Inflammatory macrophage (primary cell): ENCODE measurements at places on chromosomes 16 and 17.

GRCh38 chr17:17890773-17891759 is 54.3 kb upstream of the SREBF1 start:
- peak; percentile 70 for DNase-seq

- peak; percentile 56 for DNase-seq
These were observed 6.4 kb downstream of the CD300LB start for GRCh38 chr17:74524653-74525464.

GRCh38 chr16:82824408-82824807 is 197.6 kb downstream of the CDH13 start:
- no peak for DNase-seq

DNA sequence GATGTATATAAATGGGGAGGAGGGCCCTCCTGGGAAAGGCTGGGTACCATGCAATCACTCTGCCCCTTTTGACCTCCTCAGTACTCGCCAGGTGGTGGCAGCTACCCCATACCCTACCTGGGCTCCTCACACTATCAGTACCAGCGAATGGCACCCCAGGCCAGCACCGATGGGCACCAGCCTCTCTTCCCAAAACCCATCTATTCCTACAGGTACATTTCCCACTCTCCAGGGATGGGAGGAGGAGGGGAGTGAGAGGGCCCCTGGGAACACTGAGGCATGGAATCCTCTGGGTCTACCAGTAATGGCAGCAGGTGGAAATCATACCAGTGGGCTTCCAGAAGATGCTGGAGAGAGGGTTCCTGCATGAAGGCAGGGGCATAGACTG is 22.9 kb downstream of the FOXN1 start:
- no peak for DNase-seq

DNA sequence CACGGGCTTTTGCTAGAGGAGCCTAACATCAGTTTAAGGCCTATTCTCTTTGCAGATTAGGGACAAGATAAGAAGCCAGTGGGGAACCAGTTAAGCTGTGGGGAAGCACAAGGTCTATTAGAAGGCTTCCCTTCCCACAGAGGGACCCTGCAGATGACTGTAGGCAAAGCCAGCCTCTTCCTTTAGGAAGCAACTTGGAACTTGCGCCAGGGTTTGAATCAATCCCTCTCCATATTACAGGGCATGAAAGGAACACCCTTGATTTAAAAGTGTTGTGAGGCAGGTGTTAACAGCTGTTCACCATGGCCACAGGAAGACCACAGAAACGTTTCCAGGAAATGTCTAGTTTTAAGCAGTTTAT is 77.3 kb downstream of the RPTOR start:
- no peak for DNase-seq

GRCh38 chr17:40025991-40026815 is 11.0 kb downstream of the CSF3 start:
- DNase-seq: no peak

GRCh38 chr16:84155771-84156170 is 10.7 kb downstream of the DNAAF1 start:
- no peak for DNase-seq

DNA sequence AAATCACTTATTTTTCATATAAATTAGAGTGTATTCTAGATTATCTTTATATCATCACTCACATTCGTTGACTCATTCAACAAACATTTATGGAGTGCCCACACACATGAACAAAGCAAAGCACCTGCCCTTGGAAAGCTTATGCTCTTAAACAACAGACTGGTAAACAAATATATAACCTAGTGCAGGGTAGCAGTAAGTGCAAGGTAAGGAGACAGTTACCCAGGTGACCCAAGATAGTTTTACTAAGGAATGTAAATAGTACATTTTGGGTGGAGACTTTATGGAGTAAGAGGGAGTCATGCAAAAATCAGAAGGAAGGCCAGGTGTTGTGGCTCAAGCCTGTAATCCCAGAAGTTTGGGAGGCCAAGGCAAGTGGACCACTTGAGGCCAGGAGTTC is 40.4 kb upstream of the HELZ start:
- DNase-seq: no peak

DNA sequence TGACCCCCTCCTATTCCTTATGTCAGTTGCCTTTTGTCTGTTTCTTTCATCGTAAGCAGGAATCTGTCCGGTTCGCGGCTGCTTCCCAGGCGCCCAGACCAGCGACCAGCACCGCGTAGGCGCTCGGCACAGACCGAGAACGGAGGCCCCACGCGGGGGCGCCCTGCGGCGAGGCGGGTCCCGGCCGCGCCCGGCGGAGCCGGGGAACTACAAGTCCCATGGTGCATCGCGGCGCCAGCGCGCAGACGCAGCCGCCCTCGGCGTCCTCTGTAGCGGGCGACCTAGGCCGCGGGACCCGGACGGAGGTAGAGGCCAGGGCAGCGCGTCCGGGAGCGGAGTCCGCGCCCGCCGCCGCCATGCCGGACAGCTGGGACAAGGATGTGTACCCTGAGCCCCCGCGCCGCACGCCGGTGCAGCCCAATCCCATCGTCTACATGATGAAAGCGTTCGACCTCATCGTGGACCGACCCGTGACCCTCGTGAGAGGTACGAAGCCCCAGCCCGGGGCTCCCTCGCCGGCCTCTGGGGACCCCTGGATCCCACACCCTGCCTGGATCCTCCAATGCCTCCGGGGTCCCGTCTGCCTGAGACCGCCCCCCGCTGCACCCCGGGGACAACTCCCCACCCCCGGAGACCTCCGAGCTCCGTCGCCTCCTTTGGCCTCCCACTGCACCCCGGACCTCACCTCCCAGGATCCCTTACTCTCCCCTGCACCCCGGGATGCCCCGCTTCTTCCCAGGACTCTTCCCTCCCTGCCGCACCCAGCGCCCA is at the start of gene NDUFB10:
Gene NDUFB10 (plus strand): TSS at position 270 of the 771 bp plus-strand sequence. CDS start 87 bp downstream, at position 357.
- DNase-seq: peak; percentile 92

DNA sequence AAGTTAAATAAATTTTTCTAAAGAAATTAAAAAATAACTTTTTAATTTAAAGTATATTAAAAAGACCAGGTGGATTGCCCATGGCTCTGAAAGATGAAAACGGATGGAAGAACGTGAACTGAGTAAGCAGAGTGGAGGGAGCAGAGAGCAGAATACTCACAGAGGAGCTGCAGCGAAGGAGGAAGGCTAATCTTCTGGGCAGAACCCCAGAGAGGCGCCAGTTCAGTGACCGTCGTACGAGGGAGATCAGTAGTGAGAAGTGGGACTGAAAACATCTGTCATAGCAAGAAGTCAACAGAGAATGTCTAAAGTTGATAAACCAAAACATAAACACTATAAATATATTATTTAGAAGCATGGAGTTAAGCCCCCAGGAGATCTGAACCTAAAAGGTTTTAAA is 34.9 kb downstream of the UBE2G1 start:
- no peak for DNase-seq

DNA sequence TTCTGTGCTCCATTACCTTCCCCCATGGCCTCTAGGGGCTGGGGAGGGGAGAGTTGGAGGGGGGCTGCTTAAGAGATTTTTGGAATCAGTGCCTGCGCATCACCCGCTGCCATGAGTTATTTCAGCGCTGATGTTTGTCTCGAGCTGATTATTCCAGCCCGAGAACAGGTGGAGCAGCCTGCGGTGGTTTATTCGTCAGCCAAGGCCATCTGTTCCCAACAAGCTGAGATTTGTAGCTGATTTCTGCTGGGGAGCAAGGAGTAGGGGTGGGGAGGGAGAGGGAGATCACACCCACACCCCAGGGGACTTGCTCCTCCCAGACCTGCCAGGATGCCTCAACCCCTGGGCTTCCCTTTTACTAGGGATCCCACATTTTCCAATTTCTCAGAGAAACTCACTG is 23.1 kb downstream of the PIPOX start:
- no peak for DNase-seq

- no peak for DNase-seq
These were observed 170.1 kb upstream of the CHMP6 start for GRCh38 chr17:80821546-80821945.

GRCh38 chr16:50611332-50611934 is 63.2 kb downstream of the NKD1 start:
- DNase-seq: peak; percentile 92

GRCh38 chr17:49676276-49676868 is 1.5 kb downstream of the SPOP start:
- DNase-seq: peak; percentile 78

- no peak for DNase-seq
These were observed 22.6 kb upstream of the ITGA3 start for GRCh38 chr17:50033316-50033715.

GRCh38 chr16:67779256-67780014 is 26.9 kb downstream of the RANBP10 start:
- no peak for DNase-seq

GRCh38 chr17:17175917-17176316 is 30.2 kb downstream of the PLD6 start:
- DNase-seq: no peak

GRCh38 chr17:82846061-82846691 is 6.4 kb upstream of the ZNF750 start:
- DNase-seq: no peak

GRCh38 chr17:21353326-21354010 is 22.7 kb upstream of the KCNJ12 start:
- DNase-seq: peak; percentile 48

- no peak for DNase-seq
These were observed 3.0 kb downstream of the DCXR start for GRCh38 chr17:82034371-82035011.

DNA sequence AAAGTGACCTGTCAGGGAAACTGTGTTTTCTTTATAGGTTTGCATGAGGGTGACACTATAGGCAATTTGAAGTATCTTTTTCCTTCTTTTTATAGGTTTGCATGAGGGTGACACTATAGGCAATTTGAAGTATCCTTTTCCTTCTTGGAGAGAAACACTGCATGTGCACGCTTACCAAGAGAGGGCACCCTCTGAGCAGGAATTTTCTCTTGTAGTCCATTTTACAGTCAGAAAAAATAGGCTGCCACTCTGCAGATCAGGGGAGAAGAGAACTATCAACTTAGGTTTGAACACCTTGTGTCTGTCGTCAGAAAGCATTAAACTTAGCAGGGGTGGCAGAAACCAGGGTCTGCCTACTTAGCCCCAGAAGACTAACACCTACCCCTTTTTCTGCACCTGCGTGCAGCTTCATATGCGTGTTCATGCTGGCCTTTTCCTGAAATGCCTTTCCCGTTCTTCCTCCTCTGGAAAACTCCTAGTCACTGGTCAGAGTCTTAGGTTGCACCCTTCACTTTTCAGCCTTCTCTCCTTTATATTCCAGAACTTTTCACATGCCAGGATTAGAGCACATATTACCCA is 16.4 kb upstream of the SMIM36 start:
- DNase-seq: peak; percentile 53

GRCh38 chr16:53428681-53429080 is 5.6 kb upstream of the RBL2 start:
- no peak for DNase-seq

DNA sequence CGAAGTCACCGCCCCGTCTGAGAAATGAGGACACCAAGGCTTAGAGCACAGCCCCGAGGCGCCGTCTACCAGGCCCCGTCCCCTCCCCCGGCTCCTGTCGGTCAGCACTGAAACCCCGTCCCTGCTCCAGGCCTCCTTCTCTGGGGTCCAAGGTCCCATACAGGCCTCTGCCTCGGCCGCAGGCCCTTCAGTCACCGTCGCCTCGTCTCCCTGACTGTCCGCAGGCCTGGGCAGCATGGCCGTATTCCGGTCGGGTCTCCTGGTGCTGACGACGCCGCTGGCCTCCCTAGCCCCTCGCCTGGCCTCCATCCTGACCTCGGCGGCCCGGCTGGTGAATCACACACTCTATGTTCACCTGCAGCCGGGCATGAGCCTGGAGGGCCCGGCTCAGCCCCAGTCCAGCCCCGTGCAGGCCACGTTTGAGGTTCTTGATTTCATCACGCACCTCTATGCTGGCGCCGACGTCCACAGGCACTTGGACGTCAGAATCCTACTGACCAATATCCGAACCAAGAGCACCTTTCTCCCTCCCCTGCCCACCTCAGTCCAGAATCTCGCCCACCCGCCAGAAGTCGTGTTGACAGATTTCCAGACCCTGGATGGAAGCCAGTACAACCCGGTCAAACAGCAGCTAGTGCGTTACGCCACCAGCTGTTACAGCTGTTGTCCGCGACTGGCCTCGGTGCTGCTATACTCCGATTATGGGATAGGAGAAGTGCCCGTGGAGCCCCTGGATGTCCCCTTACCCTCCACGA is 617 bp downstream of the COASY start:
- no peak for DNase-seq

- no peak for DNase-seq
These were observed 23.9 kb downstream of the TMEM11 start for GRCh38 chr17:21190078-21190477.

GRCh38 chr16:69195369-69196029 is 8.5 kb downstream of the SNTB2 start:
- DNase-seq: peak; percentile 37

DNA sequence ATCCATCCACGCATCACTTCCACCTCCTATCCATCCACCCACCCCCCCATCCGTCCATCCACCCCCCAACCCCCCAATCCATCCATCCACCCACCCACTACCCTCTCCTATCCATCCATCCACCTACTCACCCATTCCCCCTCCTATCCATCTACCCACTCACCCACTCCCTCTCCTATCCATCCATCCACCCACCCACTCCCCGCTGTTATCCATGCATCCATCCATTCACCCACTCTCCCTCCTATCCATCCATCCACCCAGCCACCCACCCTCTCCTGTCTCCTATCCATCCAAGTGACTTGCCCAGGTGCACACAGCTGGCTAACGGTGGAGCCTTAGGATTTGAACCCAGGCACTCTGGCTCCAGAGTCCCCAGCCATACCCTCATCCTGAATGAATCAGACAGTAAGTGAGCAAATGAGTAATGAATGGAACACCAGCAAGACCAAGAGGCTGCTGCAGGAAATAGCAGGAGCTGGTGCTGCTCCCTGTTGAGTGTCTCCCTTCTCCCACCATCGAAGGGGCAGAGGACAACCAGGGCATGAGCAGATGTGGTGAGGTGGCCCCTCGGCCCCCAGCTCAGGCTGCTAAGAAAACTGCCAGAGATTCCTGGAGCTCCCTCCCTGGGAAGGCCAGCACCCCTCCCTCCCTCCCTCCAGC is 62.5 kb downstream of the LITAF start:
- DNase-seq: no peak

DNA sequence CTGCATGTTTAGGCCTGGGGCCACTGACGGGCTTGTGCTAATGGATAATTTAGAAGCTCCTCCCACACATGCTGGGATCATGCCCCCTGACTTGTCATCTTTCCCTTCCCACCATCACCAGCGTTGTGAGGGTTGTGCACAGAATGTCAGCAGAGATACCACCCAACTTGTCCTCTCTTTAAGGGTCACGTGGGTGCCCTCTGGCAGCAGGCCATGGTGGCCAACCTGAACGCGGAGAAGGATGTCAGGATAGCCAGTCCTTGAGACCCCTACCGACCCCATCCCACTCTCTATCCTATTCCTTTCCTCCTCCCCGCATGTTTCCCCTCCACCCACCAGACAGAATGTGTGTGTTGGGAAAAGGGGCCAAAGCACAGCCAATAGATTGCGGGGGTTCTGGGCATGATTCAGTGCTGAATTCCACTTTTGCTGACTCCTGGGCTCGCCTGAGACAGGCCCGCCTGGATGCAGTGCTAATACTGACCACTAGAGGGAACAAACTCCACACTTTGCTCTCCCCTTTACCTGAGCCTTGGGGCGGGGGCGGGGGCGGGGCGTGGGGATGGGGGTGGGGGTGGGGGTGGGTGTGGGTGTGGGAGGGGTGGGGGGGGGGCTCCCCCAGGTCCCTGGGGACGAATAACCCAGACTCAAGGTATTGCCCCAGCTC is at the start of gene GH2:
Gene GH2 (minus strand): TSS at position 10 of the 667 bp plus-strand sequence. CDS start 143 bp downstream, outside the sequence.
- DNase-seq: peak; percentile 51

GRCh38 chr16:4140652-4141051 is 24.4 kb upstream of the ADCY9 start:
- no peak for DNase-seq
